ENCODE measurements at places on chromosomes 6 and 20.

DNA sequence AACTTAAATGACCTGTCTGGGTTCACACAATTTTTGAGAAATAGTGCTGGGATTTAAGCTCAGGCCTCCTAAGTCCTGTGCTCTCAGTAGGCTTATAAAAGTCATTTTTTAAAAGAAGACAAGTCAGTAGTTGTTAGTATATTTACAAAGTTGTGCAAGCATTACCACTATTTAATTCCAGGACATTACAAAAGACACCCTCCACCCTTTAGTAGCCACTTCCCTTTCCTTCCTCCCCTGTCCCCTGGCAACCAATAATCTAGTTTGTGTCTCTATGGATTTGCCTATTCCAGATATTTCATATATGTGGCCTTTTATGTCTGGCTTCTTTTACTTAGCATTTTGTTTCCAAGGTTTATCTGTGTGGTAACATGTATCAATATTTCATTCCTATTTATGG is 37.6 kb downstream of the HMGN3 start:
- DNase-seq = no peak

- no peak for DNase-seq
Measured at GRCh38 chr6:54244430-54244829, 63.8 kb upstream of the TINAG start.

DNA sequence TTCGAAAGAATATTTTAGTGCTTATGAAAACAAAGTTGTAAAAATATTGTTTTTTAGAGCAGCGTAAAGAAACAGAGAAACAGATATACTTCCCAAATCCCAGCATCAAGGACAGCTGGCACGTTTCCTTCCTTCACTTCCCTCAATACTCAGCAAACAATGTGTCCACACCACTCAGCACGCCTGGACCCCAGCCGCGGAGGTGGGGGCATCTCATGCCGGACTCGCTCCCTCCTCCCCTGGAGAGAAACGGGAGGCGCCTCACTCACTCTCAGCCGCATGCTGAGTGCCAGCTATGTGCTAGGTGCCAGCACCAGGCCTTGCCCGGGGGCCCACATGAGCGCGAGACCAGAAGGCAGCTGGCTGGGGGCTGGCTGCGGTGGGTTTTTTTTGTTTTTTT is 34.7 kb downstream of the SLC2A4RG start:
- no peak for DNase-seq

- no peak for DNase-seq
Measured at GRCh38 chr6:133208183-133208755, 32.9 kb upstream of the EYA4 start.

DNA sequence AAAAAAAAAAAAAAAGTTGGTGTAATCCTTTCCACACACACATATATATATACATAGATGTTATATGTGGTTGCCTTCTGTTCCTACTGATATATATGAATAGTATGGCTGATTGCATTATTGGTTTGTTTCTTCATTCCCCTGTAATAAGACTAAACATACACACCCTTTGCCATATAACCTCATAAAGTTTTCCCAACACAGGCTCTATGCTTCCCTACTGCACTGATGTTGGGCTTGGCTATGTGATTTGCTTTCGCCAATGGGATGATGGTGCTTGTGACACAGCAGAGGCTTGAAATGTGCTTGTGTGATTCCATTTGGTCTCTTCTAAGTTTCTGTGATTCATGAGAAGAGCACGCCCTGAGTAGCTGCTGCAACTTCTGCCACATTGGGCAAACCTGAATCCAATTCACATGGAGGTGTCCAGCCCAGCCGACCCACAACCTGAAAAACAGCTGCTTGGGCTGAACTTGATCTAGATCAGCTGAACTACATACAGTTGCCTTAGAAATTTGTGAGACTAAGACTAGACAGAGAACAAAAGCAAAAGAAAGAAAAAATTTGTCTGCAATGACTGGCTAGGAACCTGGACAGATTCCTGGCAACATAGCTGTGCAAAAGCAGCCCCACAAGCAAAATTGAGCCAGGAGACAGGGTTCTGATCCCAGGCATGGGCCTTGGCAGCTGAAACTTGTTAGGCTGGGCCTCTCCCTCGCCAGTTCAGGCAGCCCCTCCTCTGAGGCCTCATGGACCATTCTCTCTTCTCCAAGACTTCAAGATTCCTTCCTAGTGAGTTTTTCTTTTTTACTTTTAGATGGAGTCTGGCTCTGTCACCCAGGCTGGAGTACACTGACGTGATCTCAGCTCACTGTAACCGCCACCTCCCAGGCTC is 13.4 kb upstream of the TBC1D20 start:
- no peak for DNase-seq

GRCh38 chr20:37901654-37902503 is 1.0 kb upstream of the VSTM2L start:
- DNase-seq = no peak

DNA sequence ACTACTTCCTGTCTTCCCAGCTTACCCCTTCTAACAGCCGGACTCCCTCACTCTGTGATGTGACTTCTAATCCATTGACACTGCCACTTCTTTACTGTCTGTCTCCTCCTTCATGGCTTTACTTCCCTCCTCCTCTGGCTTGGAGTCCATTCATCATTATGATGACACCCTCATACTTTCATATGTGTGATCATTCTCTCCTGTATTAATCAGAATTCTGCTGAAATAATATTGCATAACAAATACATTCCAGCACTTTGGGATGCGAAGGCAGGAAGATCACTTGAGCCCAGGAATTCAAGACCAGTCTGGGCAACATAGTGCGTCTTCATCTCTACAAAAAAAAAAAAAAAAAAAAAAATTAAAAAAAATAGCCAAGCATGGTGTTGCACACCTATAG is 147.9 kb upstream of the BTBD3 start:
- DNase-seq = no peak
